ENCODE measurements at places on chromosomes 7 and 10.

GRCh38 chr10:132139526-132139925, 47.2 kb upstream of the DPYSL4 start:
- DNase-seq: no peak

- DNase-seq: no peak
These were observed 152.2 kb upstream of the CDK1 start for GRCh38 chr10:60626037-60626436.

DNA sequence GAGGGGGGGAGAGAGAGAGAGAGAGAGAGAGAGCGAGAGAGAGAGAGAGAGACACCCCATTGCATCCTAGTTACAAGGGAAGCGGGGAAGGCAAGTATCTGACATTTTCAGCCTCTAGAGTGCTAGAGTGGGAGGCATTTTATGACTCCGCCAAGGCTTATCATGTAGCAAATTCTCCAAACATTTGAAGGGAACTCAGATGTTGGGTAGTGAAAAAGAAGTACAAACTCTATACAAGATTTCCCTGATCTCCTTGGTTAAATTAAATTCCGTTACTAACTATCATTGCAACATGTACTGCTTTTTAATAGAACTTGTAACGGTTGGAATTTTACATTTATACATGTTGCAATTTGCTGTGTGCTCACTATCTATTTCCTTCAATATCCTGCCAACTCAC, 83.4 kb upstream of the FAM3C start:
- DNase-seq: no peak

DNA sequence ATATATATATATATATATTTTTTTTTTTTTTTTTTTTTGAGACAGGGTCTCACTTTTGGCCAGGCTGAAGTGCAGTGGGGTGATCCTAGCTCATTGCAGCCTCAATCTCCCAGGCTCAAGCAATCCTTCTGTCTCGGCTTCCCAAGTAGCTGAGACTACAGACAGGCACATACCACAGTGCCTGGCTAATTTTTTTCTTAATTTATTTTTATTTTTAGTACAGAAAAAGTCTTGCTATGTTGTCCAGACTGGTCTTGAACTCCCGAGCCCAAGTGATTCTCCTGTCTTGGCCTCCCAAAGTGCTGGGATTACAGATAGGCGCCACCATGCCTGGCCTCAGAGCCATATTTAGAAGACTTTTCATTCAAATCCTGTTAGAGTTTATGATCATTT, 79.6 kb downstream of the PRTFDC1 start:
- no peak for DNase-seq

DNA sequence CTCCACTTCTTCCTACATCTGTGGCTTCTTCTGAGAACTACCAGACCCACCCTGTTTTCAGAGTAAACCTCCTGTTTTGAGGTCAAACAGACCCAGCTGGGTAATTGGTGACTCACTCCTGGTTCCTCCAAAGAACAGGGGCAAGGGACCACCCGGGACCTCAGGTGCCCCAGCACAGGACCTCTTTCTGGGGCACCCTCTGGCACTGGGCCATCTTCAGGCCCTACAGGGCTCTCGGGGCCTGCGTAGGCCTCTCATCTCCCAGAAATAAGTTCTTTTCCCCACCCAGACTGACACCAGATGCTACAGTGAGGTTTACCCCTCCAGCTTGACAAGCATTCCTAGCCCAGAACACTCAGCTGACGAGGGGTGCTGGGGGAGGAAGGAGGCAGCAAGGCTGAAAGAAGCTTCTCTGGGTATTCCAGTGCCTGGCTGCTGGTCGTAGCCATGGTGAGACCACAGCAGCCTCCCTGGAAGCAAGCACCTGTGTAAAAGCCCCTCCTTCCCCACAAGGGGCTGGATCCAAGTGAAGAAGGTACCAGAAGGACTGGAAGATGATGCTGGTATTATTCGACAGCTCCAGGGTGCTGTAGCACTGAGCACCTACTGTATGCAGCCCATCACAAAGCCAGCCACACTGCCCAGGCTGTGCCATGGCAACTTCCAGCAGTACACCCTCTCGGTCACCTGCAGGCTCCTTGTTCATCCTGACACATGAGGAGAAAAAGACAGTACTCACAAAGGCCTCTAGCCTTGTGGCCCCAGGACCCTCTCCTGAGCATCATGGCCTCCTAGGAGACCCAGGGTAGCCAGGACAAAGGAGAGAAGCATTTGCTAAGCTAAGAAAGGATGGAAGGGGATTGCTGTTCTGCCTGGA, 47.4 kb downstream of the ALOX5 start:
- DNase-seq: no peak

DNA sequence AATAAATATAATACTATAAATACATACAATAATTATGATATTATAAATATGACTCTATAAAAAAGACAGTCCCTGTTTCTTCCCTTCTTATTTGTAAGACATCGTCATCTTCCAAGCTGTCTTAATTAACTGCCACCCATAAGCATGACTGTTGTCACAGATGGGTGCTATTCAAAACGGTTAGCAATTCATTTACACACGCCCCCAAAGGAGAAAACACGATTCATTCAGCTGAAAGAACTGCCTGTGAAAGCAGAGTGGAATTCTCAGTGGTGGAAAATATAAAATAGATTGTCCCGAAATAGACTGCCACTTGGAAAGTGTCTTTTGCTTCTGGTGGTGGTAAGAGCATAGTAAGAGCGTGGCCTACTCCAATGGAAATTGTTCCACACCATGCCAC, 48.9 kb upstream of the ELMO1 start:
- no peak for DNase-seq

- no peak for DNase-seq
These were observed 116.9 kb upstream of the PPIF start for GRCh38 chr10:79230328-79230830.

GRCh38 chr7:158816995-158817394, 12.3 kb downstream of the ESYT2 start:
- DNase-seq: no peak

DNA sequence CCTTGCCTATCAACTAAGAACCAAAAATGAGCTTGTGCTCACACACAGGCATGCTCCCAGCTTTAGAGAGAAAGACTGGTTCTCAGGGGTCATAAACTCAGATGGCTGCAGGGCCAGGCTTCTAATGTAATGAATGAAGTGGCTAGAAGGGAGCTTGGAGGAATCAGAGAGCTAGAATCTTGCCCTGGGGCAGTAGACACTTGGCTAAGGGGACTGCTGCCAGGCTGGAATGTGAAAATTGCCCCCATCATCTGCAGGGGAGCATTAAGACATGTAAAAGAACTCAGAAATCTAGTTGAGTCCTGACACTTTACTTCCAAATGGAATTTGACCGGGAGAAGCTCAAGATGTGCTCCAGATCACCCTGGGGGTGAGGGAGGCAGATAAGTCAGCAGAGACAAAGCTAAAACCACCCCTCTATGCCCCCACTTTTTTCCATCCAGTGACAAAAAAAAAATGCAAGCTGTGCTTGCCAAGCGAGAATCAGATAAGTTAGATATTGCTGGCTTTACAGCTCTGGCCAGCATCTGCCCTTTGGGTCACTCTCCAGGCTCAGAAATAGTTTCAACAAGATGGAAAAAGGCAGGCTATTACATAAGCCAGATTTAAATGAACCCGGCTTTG, 2.3 kb upstream of the SLC16A9 start:
- no peak for DNase-seq

GRCh38 chr7:110186334-110186733, 904.6 kb upstream of the LRRN3 start:
- DNase-seq: no peak

DNA sequence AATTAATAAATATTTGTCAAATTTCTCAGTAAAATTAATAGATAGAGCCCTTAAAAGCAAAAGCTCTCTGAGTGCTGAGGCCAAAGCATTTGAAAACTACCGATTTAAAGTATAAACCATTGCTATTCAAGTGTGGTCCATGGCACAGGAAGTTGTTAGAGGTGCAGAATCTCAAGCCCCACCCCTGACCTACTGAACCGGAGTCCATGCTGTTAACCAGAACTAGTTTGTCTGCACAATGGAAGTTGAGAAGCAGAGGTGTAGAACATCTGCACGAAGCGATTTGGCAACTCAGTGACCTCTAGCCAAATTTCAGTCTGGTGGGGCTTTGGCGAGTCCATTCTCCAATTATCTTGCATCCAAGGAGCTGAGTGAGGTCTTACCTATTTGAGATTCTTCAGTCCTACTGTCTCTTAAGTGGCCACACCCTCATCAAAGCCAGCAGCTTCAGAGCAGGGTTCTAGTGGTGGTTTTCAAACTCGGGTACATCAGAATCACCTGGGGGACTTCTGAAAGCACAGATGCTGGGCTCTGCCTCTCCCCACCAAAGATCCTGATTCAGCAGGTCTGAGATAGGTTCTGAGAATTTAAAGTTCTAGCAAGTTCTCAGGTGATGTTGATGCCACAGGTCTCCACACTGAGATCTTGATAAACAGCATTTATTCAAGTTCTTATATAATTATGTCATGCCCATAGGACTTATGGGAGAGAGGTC, 96.8 kb upstream of the SAMD8 start:
- no peak for DNase-seq

- DNase-seq: no peak
These were observed 56.7 kb upstream of the JCAD start for GRCh38 chr10:30116041-30116491.

DNA sequence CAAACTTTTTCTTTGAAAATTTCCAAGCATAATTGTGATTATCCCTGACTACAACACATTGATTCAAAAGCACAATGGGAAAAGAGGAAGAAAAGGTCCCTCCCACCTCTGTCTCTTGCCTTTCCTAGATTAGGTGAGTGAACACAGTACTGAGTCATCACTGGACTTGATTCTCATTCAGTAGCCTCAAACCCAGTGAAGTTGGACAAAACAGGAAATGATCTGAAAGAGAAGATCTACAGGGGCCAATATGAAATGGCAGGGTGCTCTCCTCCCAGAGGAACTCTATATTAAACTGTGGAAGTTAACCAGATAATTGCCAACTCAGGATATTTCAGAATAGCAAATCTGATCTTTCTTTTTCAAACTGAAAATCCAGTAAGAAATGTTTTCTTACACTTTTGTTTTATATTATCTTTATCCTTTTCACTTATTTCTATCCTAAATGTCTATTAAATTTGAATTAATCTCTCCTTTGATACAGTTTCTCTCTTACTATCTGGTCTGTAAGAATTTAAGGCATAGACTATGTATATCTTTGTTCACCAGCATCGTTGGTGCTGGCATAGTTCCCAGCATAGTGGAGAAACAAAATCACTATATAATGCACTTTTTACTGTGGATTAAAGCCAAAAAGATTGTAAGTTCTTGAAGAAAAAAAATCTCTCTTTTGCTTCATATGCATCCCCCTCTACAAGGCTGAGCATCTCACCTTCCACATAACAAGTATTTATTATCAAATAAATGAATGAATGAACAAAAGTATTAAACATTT, 41.4 kb upstream of the IKZF1 start:
- DNase-seq: no peak

DNA sequence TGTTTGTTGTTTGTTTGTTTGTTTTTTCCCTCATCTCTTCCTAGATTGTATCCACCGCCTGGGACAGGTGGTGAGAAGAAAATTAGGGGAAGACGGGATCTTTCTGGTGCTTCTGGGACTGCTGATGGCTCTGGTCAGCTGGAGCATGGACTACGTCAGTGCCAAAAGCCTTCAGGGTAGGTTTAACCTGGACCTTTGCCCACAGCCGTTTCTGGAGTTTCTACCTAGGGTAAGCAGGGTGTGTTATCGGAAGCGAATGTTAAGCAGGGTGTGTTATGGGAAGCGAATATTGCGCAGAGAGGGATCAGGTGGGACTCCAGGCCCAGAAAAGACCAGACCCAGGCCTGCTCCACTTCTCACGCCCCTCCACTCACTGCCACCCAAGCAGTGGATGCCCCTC, 4.7 kb downstream of the CLCN1 start:
- no peak for DNase-seq

DNA sequence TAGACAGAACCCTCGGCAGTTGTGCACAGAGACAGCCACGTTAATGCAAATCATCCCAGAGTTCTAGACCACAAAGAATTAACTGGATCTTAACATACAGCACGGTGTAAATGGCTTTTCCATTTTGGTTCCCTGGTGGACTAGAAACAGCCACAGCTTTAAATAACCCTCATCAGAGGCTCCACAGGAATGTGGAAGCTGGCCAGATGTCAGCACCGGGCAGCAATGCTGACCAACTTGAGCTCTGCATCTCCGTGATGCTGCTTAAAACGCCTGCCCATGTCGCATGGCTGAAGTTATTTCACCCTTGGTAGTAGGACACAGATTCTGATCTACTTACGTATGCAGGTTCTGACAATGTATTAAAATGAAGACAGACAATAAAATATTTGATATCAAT, 24.5 kb downstream of the RSU1 start:
- DNase-seq: no peak

DNA sequence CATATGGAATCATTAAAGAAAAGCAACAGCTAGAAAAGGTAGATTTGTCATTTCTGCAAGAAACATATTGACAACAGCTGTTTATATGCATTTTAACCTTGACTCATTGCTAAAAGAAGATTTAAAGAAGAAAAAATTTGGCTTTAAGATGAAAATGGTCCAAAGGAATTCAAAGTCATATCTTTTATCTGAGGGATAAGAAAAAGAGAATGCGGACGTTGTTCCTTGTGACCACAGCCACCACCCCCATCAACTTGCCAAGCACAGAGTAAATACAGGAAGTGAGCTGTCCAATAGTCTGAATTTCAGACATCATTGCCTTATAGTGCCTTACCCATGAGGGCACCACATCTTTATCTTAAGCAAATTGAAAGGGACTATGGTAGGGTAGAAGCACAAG, 7.3 kb upstream of the CRPPA start:
- DNase-seq: no peak

DNA sequence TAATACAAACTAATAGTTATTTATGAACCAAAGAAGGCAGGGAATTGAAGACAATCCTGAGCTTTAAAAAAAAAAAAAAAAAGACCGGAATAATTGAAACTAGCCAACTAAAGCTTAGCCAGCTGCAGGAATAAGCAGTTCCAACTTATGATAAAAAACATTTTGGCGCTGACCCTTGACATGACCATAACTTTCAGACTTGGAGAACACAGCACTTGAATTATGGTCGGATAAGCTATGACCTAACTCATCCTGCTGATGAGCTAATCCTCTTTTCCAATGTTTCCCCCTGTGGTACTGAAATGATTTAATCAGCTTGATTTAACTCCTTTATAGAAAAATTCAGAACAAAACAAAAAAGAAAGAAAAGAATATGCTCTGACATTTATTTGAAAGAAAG, 181.8 kb downstream of the DGKB start:
- DNase-seq: no peak

GRCh38 chr10:78357141-78358063, 323.7 kb downstream of the RPS24 start:
- DNase-seq: no peak

DNA sequence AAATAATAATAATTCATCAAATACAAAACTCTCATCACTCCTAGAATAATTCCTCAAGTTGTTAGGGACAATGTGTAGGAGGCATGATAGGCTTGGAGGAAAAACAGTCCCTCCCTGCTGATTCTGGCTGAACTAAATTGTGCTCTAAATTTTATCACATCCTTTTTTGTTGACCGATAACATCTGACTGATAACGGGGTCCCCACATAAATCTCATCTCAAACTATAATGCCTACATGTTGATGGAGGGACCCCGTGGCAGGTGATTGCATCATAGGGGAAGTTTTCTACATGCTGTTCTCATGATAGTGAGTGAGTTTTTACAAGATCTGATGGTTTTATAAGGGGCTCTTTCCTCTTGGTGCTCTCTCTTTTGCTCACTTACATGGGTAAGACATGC, 1043.5 kb upstream of the SORCS1 start:
- DNase-seq: no peak

- DNase-seq: no peak
These were observed 245.5 kb downstream of the FOXP2 start for GRCh38 chr7:114660126-114660486.

- DNase-seq: no peak
These were observed 204.6 kb downstream of the IMMP2L start for GRCh38 chr7:111357691-111358090.

- DNase-seq: no peak
These were observed 58.9 kb downstream of the FRMPD2 start for GRCh38 chr10:48215486-48216203.

Data from stimulated activated CD8-positive, alpha-beta memory T cell treated with anti-CD3 and anti-CD28 coated beads, Interleukin-4, amount 100 ng/mL, for 4 hours (primary cell).